ENCODE measurements at places on chromosomes 6 and 20.

- peak; percentile 44 for DNase-seq
Measured at GRCh38 chr20:32439132-32439829, 81.2 kb downstream of the ASXL1 start.

GRCh38 chr20:9508240-9508661 is 6.1 kb upstream of the LAMP5 start:
- DNase-seq: no peak

DNA sequence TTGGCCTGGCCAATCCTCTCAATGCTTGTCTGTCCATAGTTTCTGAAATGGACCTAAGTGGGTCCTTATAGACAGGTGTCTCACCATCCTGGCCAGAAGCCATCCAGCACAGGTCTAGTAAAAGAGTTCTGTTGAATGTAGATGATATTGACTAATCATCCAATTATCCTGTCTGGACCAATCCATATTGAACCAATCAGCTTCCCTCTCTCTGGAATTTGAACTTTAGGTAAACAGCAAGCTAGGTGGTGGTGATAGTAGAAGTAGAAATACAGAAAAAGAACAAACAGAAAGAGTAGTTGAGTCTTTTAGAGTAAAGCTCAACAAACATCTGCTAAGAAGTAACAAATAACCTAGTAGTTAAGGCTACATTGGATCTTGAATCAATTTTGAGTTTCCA is 9.5 kb upstream of the PNRC1 start:
- no peak for DNase-seq

GRCh38 chr6:125102891-125103290 is 50.7 kb upstream of the TPD52L1 start:
- no peak for DNase-seq

GRCh38 chr6:44475417-44475778 is 87.9 kb downstream of the CDC5L start:
- no peak for DNase-seq

GRCh38 chr6:137933696-137934095 is 66.6 kb downstream of the TNFAIP3 start:
- no peak for DNase-seq

DNA sequence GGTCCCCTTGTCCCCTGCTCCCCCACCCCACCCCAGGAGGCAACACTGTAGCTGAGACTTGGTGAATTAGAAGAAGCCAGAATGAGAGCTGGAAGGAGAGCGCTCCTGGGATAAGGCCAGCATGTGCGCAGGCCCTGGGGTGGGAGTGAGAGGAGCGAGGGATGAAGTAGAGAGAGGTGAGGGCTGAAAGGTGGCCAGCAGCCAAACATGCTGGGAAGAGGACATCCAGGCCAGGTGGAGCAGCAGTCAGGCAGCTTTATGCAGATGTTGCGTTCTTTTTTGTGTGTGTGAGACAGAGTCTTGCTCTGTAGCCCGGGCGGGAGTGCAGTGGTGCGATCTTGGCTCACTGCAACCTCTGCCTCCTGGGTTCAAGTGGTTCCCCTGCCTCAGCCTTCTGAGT is 2.2 kb upstream of the BPIFB1 start:
- no peak for DNase-seq

DNA sequence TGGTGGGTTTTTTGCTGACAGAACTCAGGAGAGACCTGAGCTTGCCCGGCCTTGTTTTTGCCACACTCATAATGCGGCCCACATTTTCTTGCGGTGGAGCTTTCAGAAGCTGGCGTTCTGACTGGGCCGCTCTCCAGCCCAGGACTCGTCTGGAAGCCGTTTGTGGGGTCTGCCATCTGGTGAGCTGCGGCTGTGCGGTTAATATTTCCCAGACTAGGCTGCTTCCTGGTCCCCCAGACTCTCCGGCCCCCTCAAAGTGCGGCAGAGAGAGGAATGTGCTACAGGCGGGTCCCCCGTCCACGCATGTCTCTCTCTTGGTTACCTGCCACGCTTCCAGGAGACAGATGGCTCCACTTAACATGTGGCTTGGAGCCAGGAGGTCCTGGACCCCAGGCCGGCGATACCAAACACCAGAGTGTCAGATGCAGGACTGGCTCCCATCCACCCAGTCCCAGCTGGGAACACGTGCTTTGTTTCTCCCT is 128.9 kb upstream of the PMEPA1 start:
- no peak for DNase-seq

DNA sequence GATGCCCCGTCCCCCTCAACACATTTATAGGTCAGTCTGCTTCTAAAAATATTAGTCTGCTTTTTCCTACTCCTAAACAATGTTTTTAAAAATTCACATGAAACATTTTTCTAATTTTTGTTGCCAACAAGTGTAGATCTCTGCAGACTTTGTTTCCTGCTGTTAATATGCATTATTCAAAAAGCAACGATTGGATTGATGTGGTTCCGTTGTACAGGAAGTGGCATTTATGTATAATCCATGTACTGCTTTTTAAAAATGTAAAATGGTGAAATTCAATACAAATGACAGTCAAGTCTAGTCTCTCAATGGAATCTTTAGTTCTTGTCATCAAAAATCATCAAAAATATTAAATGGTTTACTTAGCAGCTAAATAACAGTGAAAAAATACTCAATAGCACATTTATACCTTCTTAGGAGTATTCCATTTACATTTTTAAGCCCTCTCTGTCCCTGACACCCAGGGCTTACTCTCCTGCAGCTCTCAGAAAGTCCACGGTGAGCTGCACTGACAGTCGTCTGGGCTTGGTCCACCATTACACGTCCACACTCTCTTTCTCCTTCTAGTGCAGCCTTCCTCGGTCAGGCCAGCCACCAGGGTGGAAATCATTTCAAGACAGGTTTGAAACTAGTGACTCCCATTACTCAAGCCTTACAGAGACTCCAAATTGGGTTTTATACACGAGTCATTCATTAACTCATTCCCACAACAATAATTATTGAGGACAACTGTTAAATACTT is 211.5 kb downstream of the TMEM200A start:
- DNase-seq: no peak

DNA sequence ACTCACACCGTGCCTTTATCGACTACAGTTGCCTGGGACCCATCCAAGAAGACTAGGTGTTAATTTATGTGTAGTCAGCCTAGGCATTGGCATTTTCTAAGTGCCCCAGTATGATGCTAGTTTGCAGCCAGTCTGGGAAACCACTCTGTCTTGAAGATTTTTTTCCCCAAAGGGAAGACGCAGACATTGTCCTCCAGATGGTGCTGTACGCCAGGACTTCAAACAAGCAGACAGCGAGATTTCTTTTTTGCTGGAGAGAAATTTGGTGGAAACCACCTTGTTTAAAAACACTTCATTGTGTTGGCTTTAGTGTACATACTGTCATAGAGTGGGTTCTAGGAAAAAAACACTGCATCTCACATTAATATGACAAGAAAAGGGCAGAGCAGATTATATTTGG is 30.0 kb downstream of the ALDH5A1 start:
- peak; percentile 53 for DNase-seq

GRCh38 chr20:44643596-44644229 is 7.8 kb downstream of the ADA start:
- no peak for DNase-seq

- DNase-seq: no peak
Measured at GRCh38 chr6:109222848-109223247, 127.5 kb downstream of the CEP57L1 start.

GRCh38 chr6:20220359-20220758 is 8.1 kb upstream of the MBOAT1 start:
- DNase-seq: no peak

DNA sequence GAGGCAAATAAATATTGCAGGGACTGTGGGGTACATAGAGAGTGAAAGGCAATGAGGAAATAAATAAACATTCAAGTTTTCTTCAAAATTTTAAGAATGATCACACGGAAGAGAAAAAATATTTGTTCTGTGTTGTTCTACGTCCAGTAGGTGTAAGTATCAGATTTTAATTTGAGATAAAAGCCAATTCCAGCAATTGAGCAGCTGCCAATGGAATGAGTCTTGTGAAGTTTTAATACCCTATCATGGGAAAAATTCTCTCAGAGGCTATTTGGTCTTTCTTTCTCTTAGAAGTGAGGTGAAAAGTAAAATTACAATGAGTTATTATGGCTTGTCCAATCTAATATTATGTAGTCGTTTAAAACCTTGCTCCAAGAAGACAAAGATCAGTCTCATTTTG is 195.7 kb upstream of the CITED2 start:
- DNase-seq: no peak

- DNase-seq: no peak
Measured at GRCh38 chr6:736657-737446, 43.9 kb upstream of the EXOC2 start.

DNA sequence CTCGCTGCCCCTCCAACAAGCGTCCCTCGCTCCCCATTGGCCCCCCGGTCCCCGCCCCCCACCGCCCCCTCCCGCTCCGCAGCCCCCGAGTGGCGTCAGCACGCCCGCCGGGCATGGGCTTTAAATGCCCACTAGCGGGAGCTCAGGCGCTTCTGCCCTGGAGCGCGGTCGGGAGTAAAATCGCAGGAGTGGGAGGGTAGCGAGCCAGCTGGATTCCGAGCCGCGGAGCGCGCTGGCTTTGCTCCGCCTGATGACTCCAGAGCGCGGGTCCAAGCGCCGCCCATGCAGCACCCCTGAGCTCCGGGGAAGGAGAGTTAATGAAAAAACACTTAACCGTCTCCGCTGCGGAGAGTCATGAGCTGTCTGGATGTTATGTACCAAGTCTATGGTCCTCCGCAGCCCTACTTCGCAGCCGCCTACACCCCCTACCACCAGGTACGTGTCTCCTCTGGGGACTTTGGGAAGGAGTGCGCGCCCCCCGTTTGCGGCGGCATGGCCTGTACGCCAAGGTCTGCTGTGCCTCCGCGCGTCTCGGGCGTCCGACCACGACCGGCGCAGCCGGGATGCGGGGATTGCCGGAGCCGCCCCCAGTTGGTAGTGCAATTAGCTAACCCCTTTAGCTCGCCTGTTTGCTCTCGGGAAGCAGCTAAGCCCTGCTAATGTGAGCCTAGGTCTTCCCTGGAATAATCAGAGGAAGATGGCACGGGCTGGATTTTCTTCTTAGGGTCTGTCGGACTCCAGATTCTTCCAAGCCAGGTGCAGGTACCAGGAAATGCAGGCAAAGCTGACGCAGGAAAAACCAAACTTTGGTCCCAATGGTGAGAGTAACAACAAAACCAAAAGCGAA is at the start of gene VGLL2:
VGLL2 (plus strand) TSS at position 149 of the 847 bp plus-strand sequence; CDS start at position 355, 206 bp downstream.
- no peak for DNase-seq

DNA sequence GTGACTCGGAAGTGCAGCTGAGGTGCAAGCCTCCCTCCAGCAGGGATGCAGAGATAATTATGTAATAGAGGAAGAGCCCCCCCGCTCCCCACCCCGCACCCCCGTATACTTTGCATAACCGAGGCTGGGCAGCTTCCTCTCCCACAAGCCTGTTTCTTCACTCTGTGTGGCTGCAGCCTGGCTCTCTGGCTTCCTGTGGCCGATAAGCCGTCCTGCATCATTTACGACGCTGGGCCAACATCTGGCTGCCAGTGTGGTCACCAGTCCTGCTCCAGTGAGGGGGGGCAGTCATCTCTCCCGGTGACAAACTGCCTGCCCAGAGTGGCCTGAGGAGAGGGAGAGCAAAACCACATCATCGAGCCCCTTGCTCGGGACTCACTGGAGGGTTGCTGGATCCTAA is 59.2 kb downstream of the RBM38 start:
- DNase-seq: peak; percentile 59

DNA sequence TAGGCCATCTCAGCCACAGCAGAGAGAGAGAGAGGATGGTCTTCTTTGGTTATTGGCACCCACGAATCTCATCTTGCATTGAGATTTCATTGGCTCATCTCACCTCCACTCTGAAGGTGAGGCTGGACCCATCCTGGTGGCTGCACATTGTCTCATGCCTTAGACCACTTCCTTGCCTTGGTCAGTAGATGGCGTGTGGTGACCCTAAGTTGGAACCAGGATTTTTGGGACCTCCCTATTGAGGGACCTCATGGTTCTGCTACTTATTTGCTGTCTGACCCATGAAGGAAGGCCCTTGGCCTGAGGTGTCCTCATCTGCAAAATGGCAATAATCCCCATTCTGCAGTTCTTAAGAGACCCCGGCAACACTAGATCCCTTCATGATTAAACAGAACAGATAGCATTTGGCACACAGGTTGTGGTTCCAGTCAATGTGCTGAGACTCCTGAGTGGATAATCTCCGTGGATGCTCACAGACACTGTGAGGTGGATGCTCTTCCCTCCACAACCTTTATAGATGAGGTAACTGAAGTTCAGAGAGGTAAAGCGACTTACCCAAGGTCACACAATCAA is 21.5 kb upstream of the AAR2 start:
- DNase-seq: peak; percentile 30

- DNase-seq: no peak
Measured at GRCh38 chr6:52304983-52305390, 20.4 kb upstream of the MCM3 start.

GRCh38 chr6:2831392-2831791 is 10.3 kb downstream of the SERPINB1 start:
- no peak for DNase-seq

DNA sequence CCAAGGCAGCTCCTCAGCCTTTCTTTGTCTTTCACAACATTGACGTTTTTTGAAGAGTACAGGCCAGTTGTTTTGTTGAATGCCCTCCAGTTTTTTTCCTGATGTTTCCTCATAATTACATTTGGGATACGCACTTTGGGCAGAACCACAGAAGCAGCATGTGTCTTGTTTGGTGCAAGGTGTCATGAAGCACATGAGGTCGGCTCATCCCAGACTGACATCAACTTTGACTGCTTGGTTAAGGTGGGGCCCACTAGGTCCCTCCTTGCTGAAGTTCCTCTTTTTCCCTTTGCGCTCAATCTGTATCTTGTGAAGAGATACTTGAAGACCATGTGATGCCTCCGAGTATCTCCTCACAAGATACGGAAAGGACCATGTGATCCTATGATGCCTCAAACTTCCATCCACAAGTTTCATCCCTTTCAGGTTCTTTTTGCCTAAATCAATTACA is 10.5 kb downstream of the SNAI1 start:
- no peak for DNase-seq

GRCh38 chr20:12535316-12535715 is 473.5 kb upstream of the SPTLC3 start:
- DNase-seq: no peak

GRCh38 chr20:50376888-50377459 is 133.2 kb upstream of the PTPN1 start:
- DNase-seq: no peak

DNA sequence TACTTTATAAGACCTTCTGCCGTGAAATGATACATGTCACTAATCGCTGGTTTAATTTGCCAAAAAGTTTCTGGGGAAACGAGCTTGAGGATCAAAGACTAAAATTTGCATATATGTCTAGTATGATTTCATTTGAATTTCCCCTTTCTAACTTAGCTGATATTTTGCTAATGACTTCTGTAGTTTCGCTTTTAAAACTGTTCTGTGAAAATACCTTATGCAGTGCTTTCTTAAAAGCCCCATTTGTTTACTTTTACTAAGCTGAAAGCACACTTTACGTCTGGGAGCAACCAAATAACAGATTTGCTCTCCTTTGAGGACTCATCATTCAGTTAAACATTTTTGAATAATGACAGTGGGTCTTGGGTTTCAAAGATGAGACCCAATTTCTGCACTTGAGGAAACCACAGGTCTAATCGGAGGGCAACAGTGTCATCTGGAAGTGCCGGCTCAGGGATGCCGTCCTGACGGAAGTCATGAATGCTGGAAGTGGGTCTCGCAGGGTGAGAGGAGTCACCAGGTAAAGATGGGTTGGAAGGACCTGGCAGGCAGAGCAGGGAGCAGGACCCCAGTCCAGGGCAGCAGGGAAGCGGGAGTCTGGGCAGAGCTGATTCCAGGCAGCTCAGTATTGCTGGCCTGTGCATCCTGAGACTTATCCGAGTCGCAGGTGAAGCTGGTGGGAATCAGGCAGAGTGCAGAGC is 33.2 kb downstream of the PLEKHG1 start:
- DNase-seq: no peak

All from erythroblast (primary cell).